GM12865 (cell line): ENCODE measurements at places on chromosomes 7 and 10.

DNA sequence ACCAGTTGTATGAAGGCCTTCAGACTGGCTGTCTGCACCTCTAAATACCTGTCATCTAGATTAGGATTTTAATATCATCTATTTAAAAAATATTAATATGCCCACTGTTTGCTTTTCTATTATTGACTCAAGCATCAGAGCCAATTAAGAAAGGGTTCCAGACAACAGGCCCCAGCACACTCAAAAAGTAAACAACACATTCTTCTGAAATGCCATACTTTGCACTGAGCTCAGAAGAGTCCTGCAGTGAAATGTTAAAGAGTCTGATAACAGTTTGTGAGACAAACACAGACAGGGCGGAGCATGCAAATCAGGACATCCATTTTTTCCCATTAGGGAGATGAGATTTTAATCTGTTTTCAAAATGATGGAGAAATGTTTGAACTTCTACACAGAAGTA lies 45.9 kb upstream of the KLF6 start:
- DNase-seq: no peak

DNA sequence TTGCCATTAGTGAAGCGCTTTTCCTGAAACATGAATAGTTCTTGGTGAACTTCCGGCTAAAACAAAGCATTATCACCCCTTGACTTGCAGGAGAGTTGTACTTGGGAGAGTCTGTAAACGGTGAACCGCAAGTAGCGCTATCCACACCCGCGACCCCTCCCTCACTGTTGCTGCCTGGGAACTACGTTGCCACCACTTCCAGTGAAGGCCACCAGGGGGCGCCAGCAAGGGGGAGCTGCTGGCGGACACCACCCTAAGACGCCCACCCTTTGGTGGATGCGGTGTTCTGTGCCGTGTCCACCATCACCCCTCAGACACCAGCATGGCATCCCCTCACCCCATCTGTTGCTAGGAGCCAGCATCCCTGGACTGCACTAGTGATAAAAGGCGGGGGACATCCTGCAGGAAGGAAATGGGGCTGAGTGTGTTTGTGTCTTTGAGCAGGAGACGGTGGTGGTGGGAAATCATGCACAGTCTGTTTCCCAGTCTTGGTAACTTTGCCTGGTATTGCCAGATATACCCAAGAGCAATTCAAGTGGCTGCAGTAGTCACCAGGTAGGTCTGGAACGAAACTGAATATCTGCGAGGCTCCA lies 298.2 kb downstream of the FRMD4A start:
- DNase-seq: peak; percentile 61

DNA sequence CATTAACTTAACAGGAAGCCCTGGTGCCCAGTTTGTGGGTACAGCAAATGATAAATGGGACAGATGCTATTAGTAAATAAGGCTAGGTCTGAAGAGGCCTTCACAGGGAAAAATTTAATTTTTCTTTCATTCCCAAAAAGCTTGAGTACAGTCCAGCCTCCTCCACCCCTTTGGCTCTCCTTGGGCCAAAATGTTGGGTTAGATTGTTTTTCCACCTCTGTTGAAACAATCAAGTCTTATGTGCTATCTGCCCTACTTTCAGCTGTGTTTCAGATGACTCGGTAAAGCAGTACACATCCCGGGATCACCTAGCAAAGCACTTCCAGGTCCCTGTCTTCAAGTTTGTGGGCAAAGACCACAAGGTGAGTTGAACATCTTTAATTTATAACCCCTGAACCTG lies 24.3 kb downstream of the PLA2G12B start:
- DNase-seq: no peak

DNA sequence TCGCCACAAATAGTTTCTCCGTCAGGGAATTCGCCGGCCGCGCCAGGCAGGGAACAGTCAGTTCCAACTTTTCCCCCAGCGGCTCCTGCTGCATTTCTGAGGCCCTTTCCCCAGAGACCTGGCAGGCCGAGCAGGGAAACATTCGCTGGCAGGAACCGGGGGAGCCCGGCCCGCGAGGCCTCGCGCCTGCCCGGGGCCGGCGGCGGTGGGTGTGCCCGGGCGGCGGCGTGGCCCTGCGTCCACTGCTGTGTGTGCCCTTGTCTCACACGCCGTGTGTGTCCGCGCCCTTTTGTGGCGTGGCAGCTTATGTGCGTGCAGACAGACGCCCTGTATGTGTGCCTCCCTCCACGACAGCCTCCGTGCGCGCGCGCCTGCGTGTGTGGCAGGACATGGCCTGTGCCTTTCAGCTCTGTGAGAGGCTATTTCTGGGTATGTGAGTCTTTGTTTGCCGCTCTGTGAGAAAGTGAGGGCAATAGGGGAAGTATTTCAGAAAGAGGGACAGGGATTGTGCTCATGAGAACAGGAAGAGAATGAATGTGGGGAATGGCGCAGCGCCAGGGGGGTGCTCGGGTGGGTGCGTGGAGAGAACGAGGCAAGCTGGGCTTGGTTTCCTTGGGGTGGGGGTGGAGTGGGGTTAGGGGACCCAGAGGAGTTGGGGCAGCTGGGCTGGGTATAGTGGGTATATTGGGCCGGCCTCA lies 689 bp upstream of the SMARCD3 start:
- DNase-seq: peak; percentile 25

DNA sequence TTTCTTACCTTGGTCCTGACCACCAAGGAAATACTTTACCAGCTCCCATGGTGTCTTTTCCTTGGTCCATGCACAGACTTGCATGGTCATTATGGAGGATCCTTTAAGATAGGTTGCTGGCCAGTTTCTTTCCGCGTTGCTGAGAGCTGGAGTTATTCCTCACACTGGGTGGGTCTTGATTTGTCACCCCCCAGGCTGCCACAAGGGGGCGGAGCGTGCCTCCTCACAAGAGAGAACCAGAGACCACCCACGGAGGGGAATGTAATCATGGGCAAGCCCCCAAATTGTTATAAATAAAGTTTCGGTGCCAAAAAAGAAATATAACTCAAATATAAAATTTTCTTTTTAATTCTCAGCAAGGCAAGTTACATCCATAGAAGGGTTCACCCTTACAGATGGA lies 10.5 kb upstream of the TRIM24 start:
- DNase-seq: peak; percentile 29

- DNase-seq: no peak
Observed at GRCh38 chr7:117038408-117038807, 85.1 kb downstream of the ST7 start.

DNA sequence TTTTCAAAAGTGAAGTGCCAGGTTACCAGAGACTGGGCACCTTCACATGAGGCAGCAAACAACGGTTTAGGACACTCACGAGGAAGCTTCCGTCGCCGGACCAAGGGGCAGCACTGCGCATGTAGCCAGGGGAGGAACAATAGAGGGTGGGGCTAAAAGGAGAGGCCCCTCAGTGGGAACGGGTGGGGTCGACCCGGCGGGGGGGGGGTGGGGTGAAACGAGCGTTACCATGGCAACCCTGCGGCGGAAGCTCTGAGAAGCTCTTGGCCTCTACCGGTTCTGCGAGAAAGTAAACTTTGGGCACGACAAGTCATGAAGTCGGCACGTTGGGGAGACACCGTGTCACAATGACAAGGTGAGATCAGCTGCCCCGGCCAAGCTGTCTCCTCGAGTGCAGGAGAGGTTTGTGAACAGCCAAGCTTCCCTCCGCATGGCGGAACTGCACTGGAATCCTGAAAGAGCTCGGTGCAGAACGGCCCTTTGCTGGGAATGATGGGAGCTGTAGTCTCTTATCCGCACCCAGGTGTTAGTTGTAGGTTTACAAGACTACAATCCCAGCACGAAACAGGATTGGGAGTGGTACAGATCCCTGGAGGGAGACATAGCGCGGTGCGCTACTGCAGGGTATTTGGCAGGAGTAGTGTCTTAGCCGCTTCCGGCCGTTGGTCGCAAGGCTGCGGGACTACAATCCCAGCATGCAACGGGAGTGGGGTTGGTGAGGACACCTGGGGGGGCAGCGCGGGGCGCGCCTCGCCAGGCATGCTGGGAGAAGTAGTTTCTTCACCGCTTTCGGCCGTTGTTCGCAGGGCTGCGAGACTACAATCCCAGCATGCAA lies 72.8 kb upstream of the ZNF722 start:
- DNase-seq: peak; percentile 57

- no peak for DNase-seq
Observed at GRCh38 chr10:126889421-126889820, 15.8 kb upstream of the DOCK1 start.

GRCh38 chr10:119608316-119609155 lies 11.8 kb upstream of the TIAL1 start:
- DNase-seq: peak; percentile 21

DNA sequence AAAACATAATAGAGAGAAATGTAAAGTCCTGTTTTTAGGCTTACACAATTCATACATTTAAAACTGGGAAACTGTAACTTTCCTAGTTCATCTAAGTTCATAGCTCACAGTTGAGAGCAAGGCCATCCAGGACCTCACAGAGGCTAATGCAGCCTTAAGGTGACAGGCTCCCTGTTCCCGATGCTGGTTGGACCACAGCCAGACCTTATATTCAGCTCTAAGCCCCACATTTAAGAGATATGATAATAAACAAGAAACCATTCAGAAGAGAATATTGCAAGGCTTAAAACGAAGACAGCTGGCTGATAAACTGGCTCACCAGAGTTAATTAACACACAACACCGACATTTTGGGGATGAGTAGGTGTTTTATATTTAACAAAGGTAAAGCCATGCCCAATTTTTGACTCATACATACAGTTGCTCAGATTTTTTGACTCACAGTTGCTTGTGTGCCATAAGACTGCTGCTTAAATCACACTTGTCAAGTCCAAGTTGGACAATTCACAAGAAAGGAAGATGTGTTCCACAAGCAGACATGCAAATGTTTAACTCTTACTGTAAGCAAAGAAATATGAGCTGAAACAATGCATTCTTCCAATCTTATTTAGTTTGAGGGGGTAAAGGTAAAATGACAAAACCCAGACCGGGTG lies 41.1 kb upstream of the TMEM213 start:
- DNase-seq: no peak

DNA sequence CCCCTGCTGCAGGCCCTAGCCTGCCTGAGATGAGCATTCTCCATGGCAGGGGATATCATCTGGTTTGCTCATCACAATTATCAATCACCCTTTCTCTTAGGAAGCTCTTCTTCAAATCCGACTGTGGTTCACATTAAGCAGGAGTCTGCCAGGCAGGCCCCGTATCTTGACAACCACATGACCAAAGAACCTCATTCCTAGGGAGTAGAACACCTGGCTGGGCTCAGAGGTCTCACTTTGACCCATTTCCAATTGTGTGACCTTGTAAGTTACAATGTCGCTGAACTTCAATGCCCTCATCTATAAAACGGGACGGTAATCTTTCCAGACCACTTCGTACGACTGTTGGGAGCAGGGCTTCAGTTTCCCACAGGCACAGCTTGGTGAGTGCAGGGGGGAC lies 156.4 kb upstream of the PCBD1 start:
- no peak for DNase-seq

- no peak for DNase-seq
Observed at GRCh38 chr10:93542358-93542791, 24.1 kb upstream of the FFAR4 start.

GRCh38 chr10:98267894-98268693 lies at the start of gene LOXL4:
Gene LOXL4, minus strand, starts transcription at chr10:98268194. Its CDS starts 5,175 bp downstream, at chr10:98263019.
- no peak for DNase-seq

DNA sequence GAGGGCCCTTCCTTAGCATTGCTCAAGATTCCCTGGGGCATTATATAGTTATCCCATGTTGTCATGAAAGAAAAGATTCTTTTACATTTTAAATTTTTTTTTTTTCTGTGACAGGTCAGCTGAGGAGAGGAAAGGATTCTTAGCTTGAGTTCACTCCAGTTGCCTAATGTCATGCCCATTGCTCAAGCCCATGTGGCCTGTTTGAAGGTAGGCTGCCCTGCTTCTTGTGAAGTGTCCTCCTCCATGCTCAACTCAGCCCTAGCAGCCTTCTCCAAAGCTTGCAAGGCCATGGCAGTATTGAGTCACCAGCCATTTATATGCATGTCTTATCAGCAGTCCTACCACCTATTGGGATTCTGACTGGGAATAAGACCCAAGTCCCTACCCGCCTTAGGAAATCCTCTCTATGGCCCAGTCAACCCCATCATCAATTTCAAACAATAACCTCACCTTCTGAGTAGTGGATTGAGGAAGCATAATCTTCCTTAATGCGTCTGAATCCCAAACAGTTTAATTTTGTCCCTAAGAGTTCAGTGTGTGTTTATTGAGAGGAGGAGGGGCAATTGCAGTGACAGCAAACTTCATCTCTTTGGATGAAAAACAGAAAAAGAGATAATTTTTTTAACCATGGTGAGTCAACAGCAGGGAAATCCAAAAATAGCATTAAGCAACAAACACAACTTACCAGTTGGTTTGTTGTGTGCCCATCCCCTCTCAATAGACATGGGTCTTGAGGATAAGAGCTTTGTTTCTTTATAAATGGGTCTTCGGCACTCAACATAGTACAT lies 38.6 kb upstream of the WASL start:
- no peak for DNase-seq

GRCh38 chr7:155766966-155767916 lies 45.0 kb downstream of the SHH start:
- no peak for DNase-seq

- DNase-seq: no peak
Observed at GRCh38 chr7:74430961-74431466, 22.7 kb upstream of the GTF2IRD1 start.

GRCh38 chr10:44173608-44173894 lies 211.3 kb downstream of the CXCL12 start:
- DNase-seq: no peak

- no peak for DNase-seq
Observed at GRCh38 chr10:22702348-22702747, 12.0 kb downstream of the PIP4K2A start.

GRCh38 chr10:57338823-57339558 lies 928.7 kb downstream of the IPMK start:
- peak; percentile 59 for DNase-seq

DNA sequence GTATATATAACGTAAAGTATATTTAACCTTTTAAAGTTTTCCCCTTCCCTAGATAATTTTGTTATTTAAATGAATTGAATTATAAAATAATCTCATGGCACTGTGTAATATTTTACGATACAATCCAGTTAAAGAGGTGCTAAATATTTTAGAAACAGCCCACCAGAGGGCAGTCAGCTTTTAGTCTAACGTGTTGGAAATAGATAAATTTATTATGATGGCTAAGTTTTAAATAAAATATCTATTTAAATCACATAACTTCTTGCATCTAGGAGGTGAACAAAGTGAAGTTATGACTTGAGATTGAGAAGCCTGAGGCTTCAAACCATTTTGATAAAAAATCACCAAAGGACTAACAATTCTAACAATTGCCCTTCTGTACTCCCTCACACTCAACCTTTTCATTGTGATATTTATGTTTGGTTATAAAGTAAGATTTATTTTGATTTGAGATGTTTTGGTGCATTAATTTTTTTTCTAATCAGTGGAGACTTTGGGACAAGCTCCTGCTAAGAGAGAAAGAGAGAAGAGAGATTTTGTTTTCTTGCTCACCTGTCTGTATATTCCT lies 171.5 kb upstream of the SP4 start:
- DNase-seq: peak; percentile 68

DNA sequence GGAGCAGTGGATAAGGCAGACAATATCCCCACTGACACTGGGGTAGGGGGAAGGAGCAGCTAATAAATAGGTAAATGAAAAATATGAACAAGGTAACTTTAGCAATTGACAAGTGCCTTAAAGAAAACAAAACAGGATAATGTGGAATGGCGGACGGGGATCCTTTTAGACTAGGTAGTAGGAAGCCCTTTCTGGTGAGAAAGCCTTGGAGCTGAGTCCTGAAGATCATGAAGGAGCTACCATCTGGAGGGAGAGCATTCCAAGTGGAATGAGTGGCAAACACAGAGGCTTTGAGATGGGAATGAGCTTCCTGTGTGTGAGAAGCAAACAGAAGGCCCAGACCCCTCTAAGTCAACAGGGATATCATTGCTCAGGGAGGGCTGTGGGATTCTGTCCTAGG lies 16.0 kb upstream of the ATXN7L1 start:
- no peak for DNase-seq
